ENCODE measurements at places on chromosomes 7 and 10.

- DNase-seq, result no peak
Measured at GRCh38 chr10:77713521-77714280, 76.1 kb upstream of the KCNMA1 start.

- peak; percentile 50 for DNase-seq
Measured at GRCh38 chr7:148698397-148699023, at the start of gene CUL1. TSS of gene CUL1 (plus strand) at chr7:148698903. CDS start at chr7:148730123, 31,220 bp downstream.

DNA sequence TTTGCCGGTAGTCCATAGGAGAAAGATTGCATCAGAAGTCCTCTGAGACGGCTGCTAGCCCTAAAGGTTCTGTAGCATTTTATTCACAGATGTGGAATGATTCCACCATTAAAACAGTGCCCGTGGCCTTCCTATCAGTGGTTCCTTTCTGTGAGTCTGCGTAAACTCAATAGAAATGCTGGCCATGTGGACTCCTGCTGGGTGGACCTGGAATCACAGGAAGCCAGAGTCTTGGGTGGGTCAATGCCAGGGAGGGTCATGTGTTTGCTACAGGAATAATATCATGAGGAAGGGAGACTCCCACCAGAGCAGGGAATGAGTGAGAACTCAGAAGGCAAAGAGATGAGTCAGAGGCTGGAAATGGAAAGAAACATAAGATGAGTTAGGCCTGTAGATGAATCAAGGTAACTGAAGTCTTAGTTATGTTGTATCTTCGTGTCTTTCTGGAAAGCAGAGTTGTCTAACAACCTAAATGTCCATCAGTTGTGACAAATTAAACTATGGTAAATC, 410.4 kb upstream of the AUTS2 start:
- DNase-seq, result no peak

DNA sequence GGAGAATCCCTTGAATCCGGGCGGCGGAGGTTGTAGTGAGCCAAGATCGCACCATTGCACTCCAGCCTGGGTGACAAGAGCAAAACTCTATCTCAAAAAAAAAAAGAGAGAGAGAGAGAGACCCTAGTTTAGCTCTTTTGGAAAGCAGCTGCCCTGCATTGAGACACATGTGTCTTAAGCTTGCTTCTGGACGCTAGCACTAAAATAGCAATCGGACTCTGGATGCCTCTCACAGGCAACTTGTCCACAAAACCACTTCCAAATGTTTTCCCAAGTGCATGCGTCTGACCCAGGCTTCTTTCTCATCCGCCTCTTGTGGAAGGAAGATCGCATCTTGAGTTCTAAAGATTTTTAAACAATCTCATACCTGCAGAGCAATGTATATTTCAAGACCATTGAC, 182.7 kb downstream of the CUX1 start:
- DNase-seq, result no peak

- DNase-seq, result no peak
Measured at GRCh38 chr10:81019029-81019890, 481.6 kb downstream of the SH2D4B start.

DNA sequence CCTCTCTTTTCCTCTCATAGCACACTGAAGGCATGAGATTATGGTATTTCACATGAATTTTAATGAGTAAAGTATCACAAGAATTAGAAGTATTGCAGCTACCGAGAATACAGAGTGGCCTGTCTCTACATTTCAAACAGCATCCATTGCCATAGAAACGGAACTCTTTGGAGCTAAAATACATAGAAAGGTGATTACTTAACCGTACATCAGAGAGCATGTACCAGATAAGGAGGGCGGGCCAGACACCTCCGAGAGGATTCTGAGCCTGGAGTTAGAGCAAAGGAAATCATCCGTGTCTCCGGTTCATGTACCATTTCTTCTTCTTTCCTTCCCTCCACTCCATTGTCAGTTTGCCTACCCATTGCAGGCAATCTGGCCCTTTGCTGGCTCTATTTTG, 196.7 kb downstream of the KLF6 start:
- DNase-seq, result no peak

DNA sequence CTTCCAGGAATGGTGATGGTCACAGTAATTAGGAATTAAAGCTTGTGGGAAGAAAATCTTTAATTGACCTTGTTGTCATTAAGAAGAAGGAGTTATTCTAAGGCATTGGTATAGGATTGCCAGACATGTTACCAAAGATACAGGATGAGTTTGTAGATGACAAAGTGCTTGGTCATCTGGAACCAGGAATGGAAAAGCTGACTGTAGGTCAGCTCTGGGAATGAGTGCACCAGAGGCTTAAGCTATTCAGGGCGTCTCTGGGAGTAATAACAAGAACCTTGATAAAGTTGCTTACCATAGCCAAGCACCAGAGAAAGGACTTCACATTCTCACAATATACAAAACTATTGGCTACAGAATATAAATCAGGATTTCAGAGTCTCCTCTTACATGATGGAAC, 89.0 kb downstream of the PHTF2 start:
- DNase-seq, result peak; percentile 10

GRCh38 chr10:74754381-74754821, 72.0 kb upstream of the KAT6B start:
- DNase-seq, result no peak

- DNase-seq, result no peak
Measured at GRCh38 chr7:47690902-47691558, 109.1 kb upstream of the TNS3 start.

DNA sequence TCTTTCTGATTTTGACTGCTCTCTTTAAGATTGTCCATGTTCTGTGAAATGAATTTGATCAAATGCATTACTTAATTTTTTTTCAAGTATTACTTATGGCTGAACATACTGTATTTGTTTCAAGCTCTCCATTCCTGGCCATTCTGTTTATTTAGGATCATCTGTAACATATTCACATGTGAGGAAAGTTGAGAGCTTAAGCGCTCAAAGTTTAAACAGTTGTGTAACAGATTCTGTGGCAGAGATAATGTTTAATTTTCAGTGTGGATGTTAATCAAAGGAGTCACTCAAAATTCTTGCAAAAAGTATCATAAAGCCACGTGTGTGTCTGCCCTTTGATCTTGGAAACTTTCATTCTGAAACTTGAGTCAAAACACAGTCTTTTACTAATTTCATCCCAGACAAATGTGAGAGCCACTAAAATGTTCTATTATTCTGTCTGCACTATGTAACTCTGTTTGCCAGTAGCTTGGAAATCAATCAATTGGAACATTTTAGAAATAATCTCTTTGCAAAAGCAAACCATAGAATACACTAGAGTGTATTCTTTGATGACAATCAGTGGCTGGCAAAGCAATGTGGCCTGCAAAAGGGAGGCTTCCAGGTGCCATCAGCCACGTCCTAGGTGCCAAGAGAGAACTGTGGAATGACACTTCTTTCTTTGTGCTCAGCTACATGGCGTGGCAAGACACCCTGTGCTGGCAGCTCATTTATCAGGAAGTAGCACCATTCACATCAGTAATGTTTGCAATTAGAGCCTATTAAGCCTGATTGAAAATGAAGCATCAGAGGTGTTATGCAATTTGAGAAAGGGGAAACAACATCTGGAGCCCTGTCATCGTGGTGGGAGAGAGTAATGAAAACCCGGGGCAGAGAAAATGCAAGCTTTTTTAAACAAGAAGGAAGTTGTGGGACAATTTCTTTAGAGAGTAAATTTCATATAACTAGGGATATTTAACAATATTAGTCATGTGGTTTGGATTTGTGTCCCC, 40.9 kb downstream of the ARL5B start:
- DNase-seq, result no peak

GRCh38 chr7:76051840-76052239, 3.9 kb downstream of the MDH2 start:
- no peak for DNase-seq

- DNase-seq, result no peak
Measured at GRCh38 chr7:81162771-81163525, 244.1 kb upstream of the SEMA3C start.

- no peak for DNase-seq
Measured at GRCh38 chr10:94803307-94803706, 40.8 kb downstream of the CYP2C19 start.

DNA sequence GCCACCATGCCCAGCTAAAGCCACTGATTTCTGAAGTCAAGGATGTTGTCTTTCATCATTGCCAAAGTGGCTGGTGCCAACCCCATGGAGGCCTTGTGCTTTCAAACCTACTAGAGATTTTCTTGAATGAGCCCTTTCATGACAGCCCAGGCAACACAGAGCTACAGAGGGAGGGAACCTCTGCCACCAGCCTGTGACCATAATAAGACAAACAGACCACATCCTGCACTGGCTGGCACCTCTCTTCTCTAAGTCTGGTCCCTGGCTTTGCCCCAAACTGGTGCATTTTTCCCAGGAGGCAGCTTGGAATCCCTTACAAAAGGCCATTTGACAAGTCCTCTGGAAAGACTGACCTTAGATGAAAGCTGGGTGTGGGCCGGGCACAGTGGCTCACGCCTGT, 348.8 kb downstream of the GALNT17 start:
- no peak for DNase-seq

DNA sequence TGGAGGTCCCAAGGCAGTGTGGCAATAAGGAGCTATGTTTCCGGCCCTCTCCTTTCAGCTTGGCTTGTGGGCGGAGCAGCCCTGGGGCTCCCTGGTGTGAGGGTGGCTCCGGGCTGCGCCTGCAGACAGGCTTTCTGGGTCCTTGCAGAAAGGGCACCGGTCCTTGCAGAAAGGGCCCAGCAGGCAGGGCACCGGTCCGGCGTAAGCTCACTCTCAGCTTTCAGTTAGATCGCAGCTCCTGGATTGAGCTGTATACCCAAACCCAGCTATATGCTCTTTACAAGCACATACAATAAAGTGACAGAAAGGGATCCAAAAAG, 293.8 kb upstream of the SHH start:
- DNase-seq, result no peak

- no peak for DNase-seq
Measured at GRCh38 chr10:25176421-25176968, 1.7 kb downstream of the GPR158 start.

DNA sequence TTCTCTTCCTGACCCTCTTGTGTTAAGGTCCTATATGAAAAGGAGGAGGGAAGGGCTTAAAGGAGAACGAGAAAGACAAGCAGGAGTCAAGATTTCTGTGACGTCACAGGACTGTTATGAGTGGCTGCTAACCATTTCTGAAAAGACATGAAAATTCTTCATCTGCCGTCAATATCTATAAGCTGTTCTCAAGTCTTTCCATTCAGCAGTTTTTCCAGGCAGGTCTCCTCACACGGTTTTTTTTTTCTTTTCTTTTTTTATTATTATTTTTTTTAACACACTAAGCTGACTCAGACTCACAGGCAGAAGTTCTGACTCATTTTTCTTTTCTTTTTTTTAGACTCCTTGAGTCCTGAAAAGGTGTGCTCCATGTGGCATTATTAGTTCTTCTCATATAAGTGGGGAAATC, 72.0 kb downstream of the DGKI start:
- no peak for DNase-seq

DNA sequence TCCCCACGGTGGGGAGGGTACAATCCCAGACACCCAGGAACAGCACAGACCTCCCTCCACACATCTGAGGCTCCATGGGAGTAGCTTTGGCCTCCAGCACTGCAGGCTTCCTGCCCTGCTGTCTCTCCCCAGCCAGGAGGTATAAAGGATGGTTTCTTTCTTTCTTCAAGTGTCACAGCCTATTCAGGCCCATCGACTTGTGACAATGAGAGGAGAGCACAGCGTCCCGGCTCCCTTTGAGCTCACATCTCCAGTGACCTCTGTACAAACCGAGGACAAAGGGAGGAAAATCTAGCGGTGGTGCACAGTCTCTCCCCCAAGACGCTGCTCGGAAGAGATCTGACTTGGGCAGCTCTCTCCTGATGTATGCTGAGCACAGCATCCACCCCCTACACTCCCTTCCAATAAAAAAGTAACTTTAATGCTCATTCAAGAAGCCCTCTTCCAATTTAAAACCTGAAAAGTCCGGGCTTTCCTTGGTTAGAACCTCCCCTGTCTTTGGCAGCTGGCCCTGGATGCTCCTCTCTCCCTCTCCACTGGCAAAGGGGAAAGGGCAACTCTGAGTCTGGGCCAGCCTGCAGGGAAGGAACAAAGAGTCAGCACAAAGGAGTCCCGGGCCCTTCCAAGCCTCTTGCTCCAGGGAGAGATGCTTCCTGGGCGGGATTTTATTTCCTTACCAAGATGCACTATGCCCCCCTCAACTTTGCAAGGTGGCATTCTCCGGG, 18.0 kb downstream of the CHST15 start:
- DNase-seq, result no peak

GRCh38 chr10:93993782-93994437, at the start of gene PLCE1:
TSS of gene PLCE1 (plus strand) at chr10:93993931. CDS start at chr10:94031047, 37,116 bp downstream.
- DNase-seq, result no peak

- DNase-seq, result no peak
Measured at GRCh38 chr10:60420991-60421894, 31.6 kb upstream of the ANK3 start.

DNA sequence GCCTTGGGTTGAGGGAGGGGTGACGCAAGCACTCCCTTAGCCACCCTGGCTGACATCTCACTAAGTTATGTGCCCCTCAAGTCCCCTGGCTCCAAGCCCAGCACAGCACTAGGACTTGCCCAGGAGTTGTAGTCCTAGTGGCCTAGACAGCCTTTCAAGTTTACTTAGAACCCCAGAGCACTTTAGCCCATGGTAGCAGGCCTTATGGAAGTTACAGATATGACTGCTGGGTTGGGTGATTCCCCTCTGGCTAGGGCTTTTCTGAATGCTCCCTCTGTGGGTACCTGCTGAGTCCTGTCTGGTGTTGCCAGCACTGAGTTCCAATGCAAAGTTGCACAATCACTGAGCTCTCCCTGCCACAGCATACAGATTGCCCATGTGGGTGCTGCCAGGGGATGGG, 83.2 kb downstream of the AHCYL2 start:
- DNase-seq, result no peak

GRCh38 chr10:1575481-1576244, 161.7 kb downstream of the ADARB2 start:
- DNase-seq, result no peak

GRCh38 chr7:103446049-103446520, at the start of gene SLC26A5:
TSS of gene SLC26A5 (minus strand) at chr7:103446207. CDS start at chr7:103421514, 24,693 bp downstream.
- DNase-seq, result no peak

DNA sequence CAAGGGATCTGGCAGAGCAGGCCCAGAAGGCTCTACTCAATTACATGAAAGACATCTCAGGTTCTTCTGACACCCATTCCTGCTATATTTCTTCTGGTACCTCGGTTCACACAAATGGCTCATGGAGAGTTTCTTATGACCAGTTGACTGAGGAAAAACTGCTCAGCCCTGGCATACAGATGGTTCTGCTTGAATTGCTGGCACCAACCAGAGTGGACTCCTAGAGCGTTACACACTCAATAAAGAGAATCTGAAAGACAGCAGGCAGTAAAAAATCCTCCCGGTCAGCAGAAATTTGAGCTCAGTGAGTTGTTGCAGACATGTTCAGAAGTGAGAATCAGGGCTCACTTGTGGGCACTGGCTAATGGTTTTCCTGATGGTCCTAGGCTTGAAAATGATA, 434.4 kb downstream of the TCERG1L start:
- DNase-seq, result no peak
